ENCODE measurements at places on chromosomes 11 and 22. TPM values are rescaled to one million over a fixed set of nuclear protein-coding genes. Genes with fewer than 3 reads are reported as not detected.

- H3K27me3 ChIP-seq: peaks cover 92% of the 10 kb centered on the region
- no peak overlapping the region for H3K27ac ChIP-seq
- no peak overlapping the region for H3K4me3 ChIP-seq
- H3K36me3 ChIP-seq: no peaks in the 10 kb centered on the region
- no peaks in the 10 kb centered on the region for H3K4me1 ChIP-seq
Observed at GRCh38 chr22:49726022-49726681, 101.5 kb downstream of the BRD1 start.

The GCAT gene
- total RNA-seq: 11.4 TPM

- peak overlapping the region; percentile 86 for H3K27ac ChIP-seq
- peak overlapping the region; percentile 84 for H3K4me3 ChIP-seq
- H3K36me3 ChIP-seq: no peaks in the 10 kb centered on the region
- H3K27me3 ChIP-seq: no peaks in the 10 kb centered on the region
- peaks cover 18% of the 10 kb centered on the region for H3K4me1 ChIP-seq
Observed at GRCh38 chr11:122158171-122158570, 42.2 kb upstream of the BLID start.

- H3K36me3 ChIP-seq: no peaks in the 10 kb centered on the region
- H3K27ac ChIP-seq: no peak overlapping the region
- peaks cover 6% of the 10 kb centered on the region for H3K4me1 ChIP-seq
- H3K4me3 ChIP-seq: no peak overlapping the region
Observed at GRCh38 chr11:96149743-96150555, 193.0 kb downstream of the MAML2 start.

DNA sequence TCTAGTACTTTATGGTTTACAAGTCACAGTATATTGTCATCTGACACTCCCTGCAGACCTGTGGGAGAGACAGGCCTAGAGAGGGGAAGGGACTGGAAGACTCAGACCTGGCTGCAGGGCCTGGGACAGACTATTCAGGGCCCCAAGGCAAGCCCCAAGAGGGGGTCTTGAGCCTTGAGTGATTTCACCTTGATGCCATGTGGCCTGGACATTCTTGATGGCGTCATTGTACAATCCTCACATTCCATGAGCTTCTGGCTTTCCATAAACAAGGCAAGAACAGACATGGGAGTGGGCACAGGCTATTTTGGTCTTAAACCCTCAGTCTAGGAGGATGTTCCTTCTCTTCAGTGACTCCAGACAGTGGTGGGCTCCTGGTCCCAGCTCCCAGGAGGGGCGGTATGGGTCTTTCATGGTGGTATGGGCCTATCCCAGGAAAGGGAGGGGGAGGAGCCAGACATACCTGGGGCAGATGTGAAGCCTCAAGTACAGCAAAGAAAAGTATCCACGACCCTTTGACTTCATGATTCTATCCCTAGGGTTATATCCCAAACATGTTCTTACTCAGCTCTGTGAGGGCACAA, 1.8 kb upstream of the TBC1D10A start:
- no peak for ATAC-seq
- H3K36me3 ChIP-seq: no peaks in the 10 kb centered on the region
- no peaks in the 10 kb centered on the region for H3K27me3 ChIP-seq
- H3K4me1 ChIP-seq: no peaks in the 10 kb centered on the region

DNA sequence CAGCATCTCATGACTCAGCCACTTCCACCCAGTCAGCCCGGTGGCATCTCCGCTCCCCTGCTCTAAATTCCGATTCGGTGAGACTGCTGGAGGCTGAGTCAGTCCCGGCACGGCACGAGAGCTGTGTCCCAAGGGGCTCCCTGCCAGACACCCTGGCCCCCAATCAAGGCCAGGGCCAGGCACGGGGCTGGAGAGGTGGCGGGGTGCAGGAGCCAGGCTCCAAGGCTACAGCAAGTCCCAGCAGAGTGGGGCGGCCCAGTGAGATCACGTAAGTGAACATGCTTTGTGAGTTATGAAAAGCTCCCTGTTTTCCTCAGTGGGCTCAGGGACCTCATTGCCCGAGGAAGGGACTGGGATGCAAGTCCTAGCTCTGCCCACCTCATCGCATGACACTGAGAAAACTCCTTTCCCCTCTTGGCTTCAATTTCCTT, 3.0 kb downstream of the C11orf68 start:
- no peaks in the 10 kb centered on the region for H3K27me3 ChIP-seq
- no peaks in the 10 kb centered on the region for H3K36me3 ChIP-seq
- no peak overlapping the region for H3K4me3 ChIP-seq

The MPEG1 gene
- total RNA-seq: 15.3 TPM

GRCh38 chr11:33157103-33158027, 3.9 kb downstream of the CSTF3 start:
- no peak overlapping the region for H3K4me3 ChIP-seq
- H3K36me3 ChIP-seq: no peaks in the 10 kb centered on the region
- H3K4me1 ChIP-seq: peaks cover 65% of the 10 kb centered on the region
- ATAC-seq: no peak
- no peaks in the 10 kb centered on the region for H3K27me3 ChIP-seq

The SLC22A6 gene
- total RNA-seq: not detected

The TSGA10IP gene
- total RNA-seq: not detected

GRCh38 chr11:114915871-114916805, 237.8 kb downstream of the NXPE2 start:
- no peaks in the 10 kb centered on the region for H3K4me1 ChIP-seq
- peaks cover 10% of the 10 kb centered on the region for H3K27me3 ChIP-seq
- no peak overlapping the region for H3K27ac ChIP-seq
- no peak overlapping the region for H3K4me3 ChIP-seq
- no peak for ATAC-seq
- no peaks in the 10 kb centered on the region for H3K36me3 ChIP-seq

DNA sequence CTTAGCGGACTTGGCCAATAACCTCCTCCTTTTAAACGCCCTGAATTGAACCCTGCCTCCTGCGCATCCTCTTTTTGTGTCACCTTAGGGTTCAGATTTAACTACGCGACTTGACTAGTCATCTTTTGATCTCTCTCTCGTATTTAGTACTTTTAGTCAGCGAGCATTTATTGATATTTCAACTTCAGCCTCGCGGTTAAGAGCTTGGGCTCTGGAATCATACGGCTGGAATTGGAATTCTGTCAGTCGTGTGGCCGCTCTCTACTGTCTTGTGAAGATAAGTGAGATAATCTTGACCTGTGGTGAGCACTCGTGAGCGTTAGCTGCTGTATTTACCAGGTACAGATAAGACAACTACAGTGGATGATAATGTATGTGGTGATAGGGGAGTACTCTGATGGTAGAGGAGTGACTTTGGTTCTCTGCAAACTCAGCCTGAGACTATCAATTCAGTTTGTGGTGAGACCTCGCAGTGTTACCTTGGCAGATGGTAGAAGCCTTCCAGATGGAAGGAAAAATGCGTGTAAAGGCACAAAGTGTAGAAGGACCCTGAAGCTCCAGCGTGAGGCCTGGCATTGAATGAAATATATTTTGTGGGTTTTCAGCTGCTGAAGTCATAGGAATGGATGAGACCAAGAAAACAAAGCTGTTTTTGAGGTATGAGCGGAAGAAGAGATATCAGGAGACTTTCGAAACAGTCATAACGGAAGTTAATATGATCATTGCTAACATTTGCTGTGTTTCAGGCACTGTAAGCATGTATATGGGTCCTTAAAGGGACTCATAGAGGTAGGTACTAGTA, 682 bp downstream of the ATM start:
- peak overlapping the region; percentile 45 for H3K4me3 ChIP-seq
- H3K36me3 ChIP-seq: no peaks in the 10 kb centered on the region
- H3K27me3 ChIP-seq: no peaks in the 10 kb centered on the region

DNA sequence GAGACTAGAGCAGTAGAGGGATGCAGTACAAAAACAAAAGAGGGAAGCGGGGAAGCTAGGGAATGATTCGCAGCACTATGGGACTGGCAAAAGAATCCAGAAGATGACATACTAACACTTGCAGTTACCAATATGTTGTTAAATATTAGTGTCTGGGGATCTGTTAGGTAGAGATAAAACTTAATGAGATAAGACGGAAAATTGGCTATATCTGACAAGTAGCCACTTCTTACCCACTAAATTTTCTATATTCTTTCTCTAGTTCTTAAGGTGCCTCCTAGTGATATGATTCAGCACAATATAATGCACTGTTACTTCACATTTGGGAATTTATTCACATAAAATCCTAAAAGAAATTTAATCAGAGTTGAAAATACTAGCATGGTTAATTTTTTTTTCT, 30.8 kb downstream of the CCDC90B start:
- ATAC-seq: no peak
- no peaks in the 10 kb centered on the region for H3K4me1 ChIP-seq
- no peak overlapping the region for H3K4me3 ChIP-seq
- no peaks in the 10 kb centered on the region for H3K36me3 ChIP-seq

DNA sequence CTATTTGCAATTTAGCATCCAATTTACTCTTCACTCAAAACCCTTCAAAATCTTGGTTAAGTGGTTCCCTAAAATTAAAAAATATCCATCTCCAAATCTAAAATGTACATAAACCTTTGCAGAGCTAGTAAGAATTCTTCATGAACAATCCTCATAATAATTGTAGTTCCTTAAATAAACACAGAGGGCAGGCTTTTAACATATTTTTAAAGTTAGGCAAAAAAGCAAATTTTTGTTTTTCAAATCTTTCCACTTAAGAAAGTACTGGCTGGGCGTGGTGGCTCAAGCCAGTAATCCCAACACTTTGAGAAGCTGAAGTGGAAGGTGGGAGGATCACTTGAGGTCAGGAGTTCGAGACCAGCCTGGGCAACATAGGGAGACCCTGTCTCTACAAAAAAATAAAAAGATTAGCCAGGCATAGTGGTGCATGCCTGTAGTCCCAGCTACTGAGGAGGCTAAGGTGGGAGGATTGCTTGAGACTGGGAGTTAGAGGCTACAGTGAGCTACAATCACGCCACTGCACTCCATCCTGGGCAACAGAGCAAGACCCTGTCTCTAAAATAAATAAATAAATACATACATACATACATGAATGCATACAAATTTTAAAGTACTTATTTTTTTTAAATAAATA, 25.1 kb upstream of the PLAAT3 start:
- H3K27me3 ChIP-seq: no peaks in the 10 kb centered on the region
- no peak overlapping the region for H3K27ac ChIP-seq
- peaks cover 26% of the 10 kb centered on the region for H3K4me1 ChIP-seq
- H3K4me3 ChIP-seq: no peak overlapping the region
- H3K36me3 ChIP-seq: peaks cover 79% of the 10 kb centered on the region
- peak; percentile 46 for ATAC-seq

The CHKA gene
- 52.0 TPM for total RNA-seq

The DAGLA gene
- total RNA-seq: 2.9 TPM

GRCh38 chr22:45563362-45564040, 60.8 kb downstream of the FBLN1 start:
- H3K27me3 ChIP-seq: peaks cover 15% of the 10 kb centered on the region
- ATAC-seq: no peak
- no peaks in the 10 kb centered on the region for H3K4me1 ChIP-seq
- no peak overlapping the region for H3K27ac ChIP-seq

GRCh38 chr22:25548866-25549464, 15.5 kb upstream of the GRK3 start:
- H3K36me3 ChIP-seq: no peaks in the 10 kb centered on the region
- H3K4me1 ChIP-seq: no peaks in the 10 kb centered on the region
- no peak overlapping the region for H3K27ac ChIP-seq
- no peak overlapping the region for H3K4me3 ChIP-seq
- ATAC-seq: no peak

- peaks cover 28% of the 10 kb centered on the region for H3K27me3 ChIP-seq
- no peak for ATAC-seq
- peak overlapping the region; percentile 43 for H3K27ac ChIP-seq
Observed at GRCh38 chr22:30252411-30253204, 6.0 kb upstream of the LIF start.

The MUC15 gene
- total RNA-seq: 10.2 TPM

GRCh38 chr22:22857607-22858558, 29.7 kb upstream of the IGLL5 start:
- H3K27me3 ChIP-seq: peaks cover 47% of the 10 kb centered on the region
- no peaks in the 10 kb centered on the region for H3K36me3 ChIP-seq
- no peak overlapping the region for H3K4me3 ChIP-seq

GRCh38 chr22:50257041-50257440, 4.4 kb downstream of the MAPK12 start:
- peaks cover 42% of the 10 kb centered on the region for H3K27me3 ChIP-seq
- H3K36me3 ChIP-seq: peaks cover 12% of the 10 kb centered on the region
- no peak overlapping the region for H3K27ac ChIP-seq
- no peaks in the 10 kb centered on the region for H3K4me1 ChIP-seq

DNA sequence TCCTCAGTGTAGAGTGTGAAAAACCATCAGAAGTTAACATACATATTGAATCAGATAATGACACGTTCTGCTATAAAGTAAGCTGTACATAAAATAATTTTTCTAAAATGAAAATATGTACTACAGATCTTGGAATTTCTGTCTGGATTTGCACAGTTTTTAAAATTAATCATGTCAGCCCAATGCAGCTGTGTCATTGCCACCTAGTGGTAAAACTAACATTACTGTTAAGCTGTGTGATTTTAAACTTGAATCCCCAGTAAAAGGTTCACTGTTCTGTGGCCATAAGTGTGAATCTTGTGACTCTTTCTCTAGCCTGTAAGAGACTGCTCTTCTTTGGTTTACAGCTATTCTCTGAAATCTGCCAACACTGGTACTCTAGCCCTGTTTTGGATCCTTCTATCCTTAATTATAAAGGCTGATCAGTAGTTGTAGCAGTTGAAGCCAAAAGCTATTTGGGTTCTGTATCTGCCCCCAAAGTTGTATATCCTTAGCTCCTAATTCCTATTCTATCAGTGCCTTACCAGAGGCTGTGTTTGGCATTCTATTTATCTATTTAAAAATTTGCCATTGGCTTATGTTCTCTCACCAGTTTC, 4.0 kb downstream of the JRKL start:
- H3K4me3 ChIP-seq: no peak overlapping the region
- H3K27me3 ChIP-seq: no peaks in the 10 kb centered on the region
- no peaks in the 10 kb centered on the region for H3K36me3 ChIP-seq
- H3K27ac ChIP-seq: no peak overlapping the region

DNA sequence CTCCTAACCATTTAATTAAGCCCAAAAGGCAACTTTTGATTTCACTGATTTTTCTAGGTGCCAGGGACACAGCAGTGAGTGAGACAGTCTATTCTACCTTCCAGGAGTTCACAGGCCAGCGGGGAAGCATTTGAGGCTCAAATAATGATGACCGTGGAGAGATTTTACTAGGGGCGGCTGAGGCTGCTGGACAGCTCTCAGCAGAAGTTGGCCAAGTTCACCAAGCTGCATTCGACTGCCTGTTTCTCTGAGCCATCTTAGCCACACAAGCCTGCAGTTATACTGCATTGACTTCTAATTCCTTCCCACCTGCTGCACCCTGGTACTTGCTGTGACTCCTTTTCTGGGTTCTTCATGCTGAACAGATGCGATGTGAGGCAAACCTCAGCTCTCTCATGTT, 168.9 kb upstream of the TBCEL start:
- H3K4me3 ChIP-seq: no peak overlapping the region
- no peaks in the 10 kb centered on the region for H3K36me3 ChIP-seq
- peaks cover 28% of the 10 kb centered on the region for H3K27me3 ChIP-seq
- ATAC-seq: no peak

Data from gastroesophageal sphincter (tissue), 4 donors.